Dermis microvascular lymphatic vessel endothelial cell (primary cell): ENCODE measurements at places on chromosomes 2 and 18. TPM values are rescaled to one million over a fixed set of nuclear protein-coding genes. Genes with fewer than 3 reads are reported as not detected.

GRCh38 chr18:39776766-39777165, 2178.3 kb upstream of the PIK3C3 start:
- DNase-seq: no peak

DNA sequence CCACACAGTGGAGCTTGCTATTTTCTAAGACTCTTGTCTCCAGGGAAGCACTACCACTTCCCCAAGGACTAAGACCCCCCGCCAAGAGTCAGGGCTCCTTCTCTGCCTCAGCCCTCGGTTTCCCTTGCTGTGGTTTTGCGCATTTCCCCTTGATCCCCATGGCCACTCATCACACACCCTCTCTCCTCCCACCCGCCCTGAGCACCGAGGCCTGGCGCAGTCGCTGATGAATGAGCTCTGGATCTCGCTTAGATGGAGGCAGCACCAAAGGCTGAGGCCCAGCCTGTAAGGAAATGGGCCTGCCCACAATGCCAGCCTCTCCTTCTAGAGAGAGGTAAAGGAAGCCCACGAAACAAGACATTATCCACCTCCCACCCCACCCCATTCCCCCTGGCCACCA, 96.9 kb downstream of the TNS1 start:
- no peak for DNase-seq

- no peak for DNase-seq
Observed at GRCh38 chr18:12028674-12029073, 47.4 kb downstream of the IMPA2 start.

Gene FAM168B
- 78.4 and 113 TPM in 2 replicates for total RNA-seq

DNA sequence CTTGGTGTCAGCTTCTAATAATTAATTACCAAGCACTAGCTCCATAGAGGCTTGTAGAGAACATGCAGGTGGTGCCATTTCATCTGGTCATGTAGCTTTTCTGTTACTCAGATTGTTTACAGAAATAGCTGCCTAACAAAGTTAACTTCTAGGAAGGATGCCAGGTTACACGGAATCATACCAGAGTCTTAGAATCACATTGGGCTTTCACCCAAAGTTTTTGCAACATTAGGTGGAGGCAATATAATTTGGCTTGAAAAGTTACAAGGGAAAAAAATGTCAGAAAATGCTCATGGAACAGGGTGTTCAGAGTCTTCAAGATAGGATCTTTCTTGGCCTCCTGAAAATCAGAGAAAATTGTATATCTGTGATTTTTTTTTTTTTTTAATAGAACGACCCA, 135.6 kb downstream of the ARHGAP15 start:
- no peak for DNase-seq

Gene SNX17
- total RNA-seq: 109 and 164 TPM in 2 replicates

DNA sequence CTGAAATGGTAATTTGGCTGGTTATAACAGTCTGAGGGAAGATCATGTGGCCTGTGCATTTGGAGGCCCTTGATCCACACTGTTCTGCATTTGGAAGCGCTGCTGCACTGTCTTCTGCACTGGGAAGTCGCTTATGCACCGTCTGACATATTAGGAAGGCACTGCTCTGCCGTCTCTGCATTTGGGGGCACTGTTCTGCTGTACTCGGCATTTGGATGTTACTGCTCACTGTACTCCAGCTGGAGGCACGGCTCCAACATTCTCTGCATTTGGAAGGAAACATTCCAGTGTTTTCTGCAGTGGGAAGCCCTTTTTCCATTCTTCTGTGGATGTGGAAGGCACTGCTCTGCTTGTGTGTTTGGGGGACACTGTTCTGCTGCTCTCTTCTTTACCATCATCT, 9.6 kb upstream of the PROM2 start:
- DNase-seq: no peak

- no peak for DNase-seq
Observed at GRCh38 chr2:25332571-25332970, 9.2 kb downstream of the DNMT3A start.

- DNase-seq: no peak
Observed at GRCh38 chr2:120710256-120710655, 25.4 kb upstream of the GLI2 start.

- DNase-seq: peak; percentile 95
Observed at GRCh38 chr2:1717113-1717512, 27.2 kb downstream of the PXDN start.

DNA sequence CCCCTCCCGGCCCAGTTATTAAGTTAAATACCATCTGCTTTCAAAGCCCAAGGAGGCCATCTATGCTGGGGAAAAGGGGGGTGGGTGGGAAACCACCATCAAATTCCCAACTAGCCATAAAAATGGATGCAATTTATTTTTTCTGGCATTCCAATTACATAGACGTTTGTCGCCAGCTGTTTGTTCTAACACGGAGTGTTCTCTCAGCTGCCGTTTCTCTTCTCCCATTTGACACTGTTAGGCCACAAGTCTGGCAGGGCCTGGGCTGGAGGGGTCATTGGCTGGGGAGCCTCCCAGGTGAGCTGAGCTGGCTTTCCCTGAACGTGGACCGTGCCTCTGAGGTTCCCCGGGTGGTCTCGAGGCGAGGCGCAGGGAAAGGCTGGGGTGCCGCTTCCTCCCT, 16.6 kb downstream of the ATOH8 start:
- no peak for DNase-seq

Gene POTEJ
- 0.26 and 0.38 TPM in 2 replicates for total RNA-seq

Gene AQP4
- not detected in 2 replicates for total RNA-seq
